ENCODE measurements at places on chromosomes 12 and 14.
A peak's percentile ranks its signal among the peaks of the same experiment; 100 is the strongest.

DNA sequence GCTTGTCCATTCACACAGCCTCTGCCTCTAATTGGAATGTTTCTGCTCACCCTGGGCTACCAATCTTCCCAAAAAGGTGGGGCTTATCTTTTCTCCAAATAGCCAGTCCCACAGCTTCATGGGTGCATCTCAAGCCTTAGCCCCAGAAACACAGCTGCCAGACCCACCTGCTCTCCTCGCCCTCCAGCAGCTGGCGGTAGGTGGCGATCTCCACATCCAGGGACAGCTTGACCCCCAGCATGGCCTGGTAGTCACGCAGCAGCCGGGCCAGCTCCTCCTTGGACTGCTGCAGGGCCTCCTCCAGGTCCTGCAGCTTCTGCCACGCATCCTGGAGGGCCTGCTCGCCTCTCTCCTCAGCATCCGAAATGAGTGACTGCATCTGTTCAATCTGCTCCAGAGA, 11.1 kb downstream of the KRT77 start:
- peak; percentile 29 for DNase-seq

GRCh38 chr14:67986131-67986841, 166.7 kb downstream of the RAD51B start:
- DNase-seq: no peak

- peak; percentile 67 for DNase-seq
These were observed 17.4 kb upstream of the B4GALNT3 start for GRCh38 chr12:442235-442884.

DNA sequence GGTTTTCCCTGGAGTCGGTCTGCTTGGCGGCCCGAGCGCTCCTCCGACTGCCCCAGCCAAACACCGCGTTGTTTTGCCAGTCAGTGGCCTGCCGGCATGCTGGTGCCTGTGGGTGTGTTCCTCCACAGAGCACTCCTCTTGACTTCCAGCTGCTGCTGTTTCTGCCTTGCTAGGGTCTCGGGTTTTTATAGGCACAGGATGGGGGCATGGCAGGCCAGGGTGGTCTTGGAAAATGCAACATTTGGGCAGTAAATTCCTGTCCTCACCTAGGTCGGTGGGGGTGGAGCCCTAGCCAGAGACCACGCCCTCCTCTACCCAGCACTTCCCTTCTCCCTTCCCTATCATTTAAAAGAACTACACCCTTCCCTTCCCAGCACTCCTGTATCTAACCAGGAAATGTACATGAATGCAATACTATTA, 34.7 kb upstream of the VASH1 start:
- DNase-seq: no peak

DNA sequence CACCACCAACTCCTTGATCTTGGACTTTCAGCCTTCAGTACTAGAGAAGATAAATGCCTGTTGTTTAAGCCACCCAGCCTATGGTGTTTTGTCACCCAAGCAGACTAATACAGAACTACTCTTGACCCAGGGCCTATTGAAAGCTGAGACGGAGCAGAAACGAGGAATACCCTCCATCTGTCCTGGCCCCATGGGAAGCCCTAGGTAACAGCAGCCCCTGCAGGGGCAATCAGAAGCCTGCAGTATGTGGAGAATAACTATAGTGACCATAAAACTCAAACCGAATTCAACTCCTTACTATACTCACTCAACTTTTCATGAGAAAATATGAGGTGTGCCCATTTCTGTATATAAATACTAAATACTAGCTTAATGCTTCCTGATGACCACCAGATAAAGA, 307.4 kb downstream of the NUAK1 start:
- DNase-seq: peak; percentile 24

GRCh38 chr12:128861226-128862016, 8.1 kb downstream of the GLT1D1 start:
- no peak for DNase-seq

DNA sequence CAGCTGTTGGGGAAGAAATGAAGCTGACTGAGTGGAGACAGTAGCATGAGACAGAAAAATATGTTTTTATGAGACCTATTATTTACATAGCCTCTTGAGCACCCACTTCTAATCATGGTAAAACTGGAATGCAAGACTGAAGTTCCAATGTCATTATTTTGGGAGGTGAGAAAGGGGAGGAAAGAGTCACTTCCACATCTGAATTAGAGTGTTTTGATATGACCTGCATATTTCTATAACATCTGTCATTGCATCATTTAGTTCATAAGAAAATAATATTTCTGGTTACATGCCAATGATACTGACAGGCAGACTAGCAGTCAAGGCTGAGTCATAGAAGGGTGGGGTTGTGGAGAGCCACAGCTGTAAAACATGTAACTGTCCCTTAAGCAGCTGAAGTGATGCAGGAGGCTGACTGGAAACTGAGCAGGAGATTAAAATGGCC, 26.7 kb downstream of the NTN4 start:
- no peak for DNase-seq

DNA sequence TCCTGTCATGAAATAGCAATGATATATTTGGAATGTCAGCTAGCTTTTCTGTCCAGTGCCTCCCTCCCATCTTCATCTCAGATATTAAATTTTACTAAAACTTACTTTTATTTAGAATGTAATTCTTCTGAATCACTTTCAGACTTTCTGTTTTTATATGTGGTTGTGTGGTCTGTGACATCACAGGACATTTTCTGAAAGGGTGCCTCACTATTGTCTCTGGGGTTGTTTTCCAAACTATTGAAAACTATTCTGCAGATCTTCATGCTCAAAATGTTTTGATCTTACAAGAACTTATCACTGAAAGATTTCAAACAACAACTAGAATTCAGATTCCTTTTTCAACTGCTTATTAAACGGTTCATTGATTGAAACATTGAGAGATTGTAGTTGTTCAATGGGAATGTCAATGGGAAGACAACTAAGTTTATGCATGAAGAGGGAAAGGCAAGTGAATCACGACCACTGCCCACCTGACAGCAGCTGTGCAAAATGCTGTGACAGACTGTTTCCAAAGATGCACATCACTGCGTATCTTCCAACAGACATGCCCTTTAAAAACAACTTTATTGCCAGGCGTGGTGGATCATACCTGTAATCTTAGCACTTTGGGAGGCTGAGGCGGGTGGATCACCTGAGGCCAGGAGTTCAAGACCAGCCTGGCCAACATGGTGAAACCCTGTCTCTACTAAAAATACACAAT, 51.3 kb downstream of the KLRG1 start:
- no peak for DNase-seq

DNA sequence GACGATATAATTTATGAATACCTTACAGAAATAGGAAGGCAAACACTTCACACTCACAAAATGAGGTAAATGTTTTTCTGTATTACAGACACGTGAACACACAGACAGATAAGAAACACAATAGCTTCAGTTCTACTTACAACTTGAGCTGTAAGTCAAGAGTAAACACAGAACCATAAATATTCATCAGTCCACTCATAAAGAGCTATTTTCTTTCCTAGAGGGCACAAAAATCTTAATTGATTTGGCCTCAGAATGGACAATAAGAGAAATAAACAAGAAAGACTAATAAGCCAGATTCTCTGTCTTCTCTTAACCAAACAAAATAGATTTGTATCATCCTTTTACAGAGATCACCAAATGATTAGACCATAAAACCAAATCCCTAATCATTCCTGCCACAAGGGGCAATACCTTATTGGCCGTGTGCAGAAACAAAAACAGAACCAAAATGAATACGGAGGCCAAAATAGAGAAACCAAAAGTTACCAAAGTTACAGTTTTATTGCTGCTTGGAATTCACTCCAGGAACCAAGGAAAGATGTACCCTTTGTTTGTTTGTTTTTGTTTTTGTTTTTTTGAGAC, 38.1 kb upstream of the GARIN2 start:
- DNase-seq: no peak

Measured in glutamatergic neuron (in vitro differentiated cells).